ENCODE measurements at places on chromosomes 1 and 21. TPM values are rescaled to one million over a fixed set of nuclear protein-coding genes. Genes with fewer than 3 reads are reported as not detected.

- DNase-seq, result no peak
These were observed 18.9 kb downstream of the SLC6A9 start for GRCh38 chr1:44012404-44012803.

DNA sequence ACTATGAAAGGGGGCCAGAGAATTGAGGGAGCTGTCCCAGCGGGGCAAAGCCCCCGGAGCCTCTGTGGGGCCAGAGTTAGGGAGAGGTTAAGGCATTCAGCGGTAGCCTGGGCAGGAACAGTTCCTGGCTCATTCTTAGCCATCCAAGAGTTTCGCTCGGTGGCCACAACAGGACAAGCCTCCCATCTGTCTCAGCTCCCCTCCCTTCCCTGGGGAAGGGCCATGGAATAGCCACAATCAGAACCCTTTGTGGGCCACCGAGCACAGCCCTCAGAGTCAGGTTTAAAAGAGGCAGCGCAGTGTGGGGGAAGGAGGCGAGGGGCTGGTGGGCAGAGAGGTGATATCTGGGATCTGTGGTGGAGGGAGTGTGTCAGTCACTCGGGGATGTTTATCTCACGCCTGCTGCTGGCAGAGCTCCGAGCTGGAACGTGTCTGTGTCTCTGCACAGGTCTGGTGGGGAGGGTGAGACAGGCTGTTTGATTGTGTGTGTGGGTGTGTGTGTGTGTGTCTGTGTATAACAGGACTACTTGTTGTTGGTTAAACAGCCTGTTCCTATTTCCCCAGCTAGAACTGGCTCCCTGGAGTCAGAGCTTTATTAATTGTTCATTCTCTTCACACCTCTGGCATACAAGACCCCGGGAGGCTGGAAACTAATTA is 49.6 kb upstream of the GOLT1A start:
- no peak for DNase-seq

DNA sequence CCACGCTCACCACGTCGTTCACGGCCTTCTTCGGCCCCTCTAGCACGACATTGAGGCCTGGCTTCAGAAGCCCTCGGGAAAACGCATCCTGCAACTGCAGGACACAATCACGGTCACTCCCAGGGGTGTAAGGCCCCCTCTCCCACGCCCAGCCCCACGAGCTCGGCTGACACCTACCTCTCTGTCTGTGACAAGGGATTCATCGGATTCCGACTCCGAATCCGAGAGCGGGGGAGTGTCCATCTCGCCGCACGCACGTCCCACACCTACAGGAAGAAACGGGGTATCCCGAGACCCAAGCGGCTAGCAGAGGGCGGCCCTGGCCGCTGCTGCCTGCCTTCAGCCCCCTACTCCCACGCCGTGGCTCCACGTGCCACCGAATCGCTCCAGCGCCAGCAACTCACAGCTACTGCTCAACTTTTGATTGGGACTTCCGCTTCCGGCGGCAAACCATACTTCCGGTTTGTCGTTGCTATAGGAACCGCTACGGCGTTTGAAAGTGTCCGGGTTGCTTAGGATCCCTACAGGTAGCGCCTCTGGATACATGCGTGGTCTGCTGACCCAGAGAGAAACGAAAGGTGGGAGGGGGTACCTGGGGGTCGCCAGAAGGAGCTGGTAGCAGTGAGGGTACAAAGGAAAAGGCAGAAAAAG is at the start of the genes CFAP57 and EBNA1BP2:
TSS of gene CFAP57 (plus strand) at position 455 of the 651 bp plus-strand sequence. CDS start 424 bp downstream, outside the sequence.
TSS of gene EBNA1BP2 (minus strand) at position 415 of the 651 bp plus-strand sequence. CDS start at position 243, 172 bp downstream.
- peak; percentile 95 for DNase-seq

DNA sequence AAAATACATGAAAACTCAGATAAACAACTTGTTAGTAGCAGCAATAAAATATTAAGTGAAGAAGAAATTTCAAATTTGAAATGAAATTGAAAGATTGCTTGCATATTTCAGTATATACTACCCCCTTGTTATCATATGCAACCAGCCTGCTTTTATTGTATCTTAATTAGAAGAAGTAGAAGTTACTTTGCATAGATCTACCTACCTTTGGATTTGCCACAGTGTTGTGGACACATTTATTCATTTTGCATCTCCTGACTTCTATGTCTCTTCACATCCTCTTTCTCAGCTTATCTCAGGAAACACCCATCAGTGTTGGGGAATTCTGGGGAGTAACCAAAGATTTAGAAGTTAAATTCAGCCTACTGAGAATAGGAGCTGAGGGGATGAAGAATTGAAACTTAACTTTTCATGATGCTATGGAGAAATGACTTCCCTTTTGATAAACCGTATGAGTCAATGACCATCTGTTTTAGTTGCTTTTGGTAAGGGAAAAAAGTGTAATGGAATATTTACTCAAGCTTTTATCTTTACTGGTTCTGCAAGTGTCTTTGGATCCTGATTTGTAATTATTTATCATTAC is 96.9 kb downstream of the RGL1 start:
- DNase-seq, result no peak

DNA sequence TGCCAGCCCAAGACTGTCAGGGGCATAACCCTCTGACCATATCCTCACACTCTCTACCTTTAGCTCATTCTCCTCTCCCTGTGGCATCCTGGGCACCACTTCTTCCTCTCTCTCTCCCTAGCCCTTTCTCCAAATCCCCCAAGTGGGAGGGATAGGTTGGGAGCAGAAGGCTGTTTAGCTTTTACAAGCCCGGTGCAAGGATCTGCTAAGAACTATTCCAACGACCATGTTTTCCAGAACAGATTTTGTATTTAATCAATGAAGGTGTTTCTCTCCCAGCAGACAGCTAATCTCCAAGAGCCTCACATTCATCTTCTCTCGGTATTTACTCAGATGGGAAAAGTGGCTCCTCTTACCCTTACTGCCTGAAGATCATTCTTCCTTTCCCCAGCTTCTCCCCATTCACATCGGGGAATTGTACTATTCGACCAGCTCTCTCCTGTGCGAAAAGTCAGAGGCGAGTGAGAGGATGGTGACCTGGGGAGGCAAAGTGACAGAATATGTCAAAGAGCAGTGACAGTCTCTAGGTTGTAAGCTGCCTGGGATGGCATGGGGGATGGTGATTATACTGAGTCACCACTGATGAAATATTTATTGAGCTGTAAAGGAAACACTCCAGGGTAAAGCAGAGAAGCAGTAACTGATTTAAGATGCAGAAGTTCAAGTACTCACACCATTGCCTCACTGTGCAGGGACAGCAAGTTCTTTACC is 47.0 kb upstream of the RBM15 start:
- no peak for DNase-seq

Gene PCP4L1
- total RNA-seq, result not detected

Gene LRRIQ3
- total RNA-seq, result 0.86 TPM

Gene MSH4
- 0.68 TPM for total RNA-seq
